Activated CD4-positive, alpha-beta T cell treated with anti-CD3 and anti-CD28 coated beads for 36 hours (primary cell): ENCODE measurements at places on chromosomes 2 and 18.
A peak's percentile ranks its signal among the peaks of the same experiment; 100 is the strongest.

GRCh38 chr2:118750959-118751565 is 96.4 kb downstream of the EN1 start:
- DNase-seq, result no peak

- no peak for DNase-seq
Measured at GRCh38 chr2:80168037-80168436, 136.5 kb downstream of the LRRTM1 start.

GRCh38 chr2:96143848-96144480 is 1.3 kb downstream of the DUSP2 start:
- peak; percentile 54 for DNase-seq

DNA sequence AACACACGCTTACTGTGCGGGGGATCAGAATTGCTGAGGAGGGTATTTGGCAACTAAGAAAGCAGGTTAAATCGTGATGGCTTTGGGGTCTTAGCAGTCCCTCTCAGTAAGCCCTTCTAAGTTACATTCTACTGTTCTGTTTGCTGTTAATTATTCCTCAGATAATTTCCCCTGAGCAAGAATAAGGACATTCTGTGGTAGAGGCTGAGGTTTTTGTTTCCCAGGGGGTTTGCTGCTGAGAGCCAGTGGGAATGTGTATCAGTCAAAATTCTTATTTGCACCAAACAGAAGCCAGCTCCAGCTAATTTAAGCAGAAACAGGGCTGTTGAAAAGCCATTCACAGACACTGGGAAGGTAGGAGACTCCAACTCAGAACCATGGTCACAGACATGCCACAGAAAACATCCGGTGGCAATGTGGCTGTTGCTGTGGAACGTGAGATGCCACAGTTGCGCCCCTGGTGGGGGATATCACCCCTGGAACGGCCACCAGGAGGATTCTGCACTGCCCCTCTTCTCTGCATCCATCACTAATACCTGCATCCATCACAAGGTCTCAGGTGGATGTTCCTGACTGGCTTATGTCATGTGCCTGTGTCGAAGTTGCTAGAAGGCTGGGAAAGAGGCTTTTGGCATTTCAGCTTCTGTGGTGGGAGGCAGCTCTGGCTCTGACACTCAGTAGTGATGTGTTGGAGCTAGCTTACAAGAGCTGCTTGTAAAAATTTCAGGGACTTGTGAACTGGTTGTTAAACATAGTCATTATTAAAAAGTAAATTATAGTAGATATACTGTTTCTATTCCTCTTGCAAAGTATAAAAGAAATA is 23.2 kb downstream of the SLC4A3 start:
- no peak for DNase-seq

DNA sequence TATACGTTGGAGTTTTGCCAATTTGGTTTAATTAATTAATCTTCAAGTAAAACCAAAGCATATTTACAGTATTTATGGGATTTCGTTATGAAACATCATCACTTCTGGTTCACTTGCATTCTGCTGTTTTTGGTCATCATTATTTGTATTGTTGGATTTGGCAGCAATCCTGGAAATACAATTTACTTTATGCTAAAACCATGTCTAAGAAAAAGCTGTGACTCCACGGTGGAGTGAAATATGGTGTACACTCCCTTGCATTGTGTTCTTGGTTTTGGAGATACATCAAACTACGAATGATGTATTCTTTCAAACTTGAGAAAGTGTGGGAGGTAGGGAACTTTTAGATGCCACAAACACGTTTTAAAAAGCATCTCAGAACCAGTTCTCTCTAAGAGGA is 106.4 kb downstream of the CTAGE1 start:
- DNase-seq, result no peak

DNA sequence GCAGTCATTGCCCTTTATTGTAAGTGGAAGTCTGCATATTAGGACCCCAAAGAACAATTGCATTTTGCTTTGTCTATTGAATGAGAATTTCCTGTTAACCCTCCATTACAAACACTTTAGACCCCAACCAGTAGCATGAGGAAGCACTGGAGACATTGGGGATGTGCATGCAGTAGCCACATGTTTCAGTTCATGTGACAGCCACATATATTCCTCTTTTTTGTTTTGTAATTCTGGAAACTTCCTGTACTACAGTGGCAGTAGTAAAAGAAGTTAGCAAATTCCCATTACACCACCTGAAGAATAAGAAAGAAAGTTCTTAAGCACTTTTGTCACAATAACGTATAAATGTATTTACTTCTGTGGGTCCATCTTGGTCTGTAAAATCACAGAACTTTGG is 281.1 kb upstream of the SLC14A2 start:
- DNase-seq, result no peak

GRCh38 chr2:65300761-65301711 is 73.4 kb downstream of the ACTR2 start:
- peak; percentile 90 for DNase-seq

DNA sequence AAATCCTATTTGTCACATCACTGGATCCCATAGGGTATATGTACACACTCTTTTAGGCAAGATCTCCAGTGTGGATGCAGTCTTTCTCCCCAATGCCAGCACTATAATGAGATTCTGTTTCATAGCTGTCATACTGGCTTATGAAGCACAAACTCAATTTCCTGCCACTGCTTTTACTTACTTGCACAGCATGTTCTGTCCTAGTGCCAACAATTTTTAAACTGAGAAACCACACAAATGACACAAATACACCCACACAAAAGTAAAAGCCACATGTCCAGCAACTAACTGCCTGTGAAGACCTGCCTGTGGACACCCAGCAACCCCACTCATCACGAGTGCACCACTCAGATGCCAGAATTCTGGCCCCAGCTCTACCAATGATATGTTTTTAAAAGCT is 29.6 kb upstream of the RNU4ATAC start:
- no peak for DNase-seq

- DNase-seq, result peak; percentile 14
Measured at GRCh38 chr2:148023861-148024260, 3.0 kb downstream of the MBD5 start.

GRCh38 chr18:79556829-79557585 is 122.6 kb upstream of the CTDP1 start:
- DNase-seq, result no peak

- no peak for DNase-seq
Measured at GRCh38 chr2:216030216-216030615, 16.9 kb upstream of the MREG start.

DNA sequence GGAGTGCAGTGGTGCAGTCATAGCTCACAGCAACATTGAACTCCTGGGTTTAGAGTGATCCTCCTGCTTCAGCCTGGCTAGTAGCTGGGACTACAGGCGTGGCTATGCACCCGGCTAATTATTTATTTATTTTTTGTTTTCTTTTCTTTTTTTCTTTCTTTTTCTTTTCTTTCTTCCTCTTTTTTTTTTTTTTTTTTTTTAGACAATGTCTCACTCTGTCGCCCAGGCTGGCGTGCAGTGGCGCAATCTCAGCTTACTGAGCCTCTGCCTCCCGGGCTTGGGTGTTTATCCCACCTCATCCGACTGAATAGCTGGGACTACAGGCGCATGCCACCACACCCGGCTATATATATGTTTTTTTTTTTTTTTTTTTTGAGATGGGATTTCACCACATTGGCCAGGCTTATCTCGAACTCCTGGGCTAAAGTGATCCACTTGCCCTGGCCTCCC is 1.4 kb upstream of the ANXA4 start:
- no peak for DNase-seq
